Kidney (tissue), 22 donors: ENCODE measurements at places on chromosomes 16 and 17. TPM values are rescaled to one million over a fixed set of nuclear protein-coding genes. Genes with fewer than 3 reads are reported as not detected.

DNA sequence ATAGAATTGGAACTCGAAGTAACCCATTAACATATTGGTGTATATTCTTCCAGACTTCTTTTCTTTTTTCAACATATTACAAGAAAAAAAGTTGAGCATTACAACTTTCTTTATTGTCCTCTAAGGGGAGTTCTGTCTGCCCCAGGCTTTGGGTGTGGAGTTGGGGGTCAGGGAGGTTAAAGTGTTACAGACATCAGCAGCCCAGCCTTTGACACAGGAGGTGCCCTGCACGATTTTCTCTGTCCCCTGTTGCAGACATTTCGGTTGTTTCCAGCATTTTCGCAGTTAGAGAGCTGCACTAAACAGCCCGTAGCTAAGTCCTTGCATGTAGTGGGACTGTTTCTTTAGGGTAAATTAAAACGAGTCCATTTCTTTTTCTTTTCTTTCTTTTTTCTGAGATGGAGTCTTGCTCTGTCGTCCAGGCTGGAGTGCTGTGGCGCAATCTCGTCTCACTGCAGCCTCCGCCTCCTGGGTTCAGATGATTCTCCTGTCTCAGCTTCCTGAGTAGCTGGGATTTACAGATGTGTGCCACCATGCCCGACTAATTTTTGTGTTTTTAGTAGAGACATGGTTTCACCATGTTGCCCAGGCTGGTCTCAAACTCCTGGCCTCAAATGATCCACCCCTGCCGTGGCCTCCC lies 13.4 kb upstream of the ADCY7 start:
- H3K36me3 ChIP-seq, result no peaks in the 10 kb centered on the region
- no peak overlapping the region for H3K27ac ChIP-seq
- H3K4me1 ChIP-seq, result no peaks in the 10 kb centered on the region
- no peak overlapping the region for H3K4me3 ChIP-seq
- H3K27me3 ChIP-seq, result no peaks in the 10 kb centered on the region
- DNase-seq, result no peak

DNA sequence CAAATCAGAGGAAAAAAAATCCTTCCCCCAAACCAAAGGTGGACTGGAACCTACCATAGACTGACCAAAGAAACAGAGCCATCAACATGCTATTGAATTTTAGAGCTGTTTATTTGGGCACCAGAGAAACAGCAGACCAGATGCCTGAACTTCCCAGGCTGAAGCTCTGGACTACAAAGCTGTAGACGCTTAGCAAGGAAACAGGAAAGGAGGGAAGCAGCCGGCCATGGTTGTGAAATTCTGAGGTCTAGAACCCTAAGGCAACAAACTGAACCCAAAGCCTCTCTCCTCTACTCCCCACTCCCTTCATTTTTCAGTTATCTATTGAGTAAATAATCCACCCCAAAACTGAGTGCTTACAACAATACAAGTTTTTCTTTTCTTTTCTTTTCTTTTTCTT lies 45.4 kb upstream of the MEIOC start:
- no peak overlapping the region for H3K27ac ChIP-seq
- H3K36me3 ChIP-seq, result no peaks in the 10 kb centered on the region
- H3K27me3 ChIP-seq, result no peaks in the 10 kb centered on the region

DNA sequence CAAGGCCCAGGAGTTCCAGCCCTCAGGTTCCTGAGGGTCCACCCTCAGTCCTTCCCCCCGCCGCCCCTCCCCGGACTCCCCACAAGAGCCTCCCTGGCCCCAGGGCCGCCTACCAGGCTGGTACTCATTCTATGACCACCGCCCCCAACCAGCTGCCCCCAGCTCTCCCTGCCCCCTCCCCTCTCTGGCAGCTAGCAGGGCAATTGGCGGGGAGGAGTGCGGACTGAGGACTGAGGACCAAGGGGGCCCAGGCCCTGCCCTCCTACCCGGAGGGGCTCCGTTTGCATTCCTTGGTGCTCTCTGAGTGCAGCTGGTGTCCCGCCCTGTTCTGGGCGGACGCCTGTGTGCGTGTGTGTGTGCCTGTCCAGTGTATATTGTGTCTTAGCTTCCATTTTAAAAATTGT lies 19.1 kb downstream of the UNC13D start:
- H3K27ac ChIP-seq, result no peak overlapping the region
- peaks cover 16% of the 10 kb centered on the region for H3K36me3 ChIP-seq
- no peak for DNase-seq
- no peaks in the 10 kb centered on the region for H3K4me1 ChIP-seq
- no peaks in the 10 kb centered on the region for H3K27me3 ChIP-seq
- no peak overlapping the region for H3K4me3 ChIP-seq

The PPP1R27 gene
- not detected for total RNA-seq

The CBLN1 gene
- total RNA-seq, result 0.25 TPM
